ENCODE measurements at places on chromosomes 12 and 14.
A peak's percentile ranks its signal among the peaks of the same experiment; 100 is the strongest.

- DNase-seq = no peak
Observed at GRCh38 chr12:13347241-13348043, 150.9 kb downstream of the EMP1 start.

GRCh38 chr12:130552483-130552996 is 163.6 kb downstream of the RIMBP2 start:
- no peak for DNase-seq

DNA sequence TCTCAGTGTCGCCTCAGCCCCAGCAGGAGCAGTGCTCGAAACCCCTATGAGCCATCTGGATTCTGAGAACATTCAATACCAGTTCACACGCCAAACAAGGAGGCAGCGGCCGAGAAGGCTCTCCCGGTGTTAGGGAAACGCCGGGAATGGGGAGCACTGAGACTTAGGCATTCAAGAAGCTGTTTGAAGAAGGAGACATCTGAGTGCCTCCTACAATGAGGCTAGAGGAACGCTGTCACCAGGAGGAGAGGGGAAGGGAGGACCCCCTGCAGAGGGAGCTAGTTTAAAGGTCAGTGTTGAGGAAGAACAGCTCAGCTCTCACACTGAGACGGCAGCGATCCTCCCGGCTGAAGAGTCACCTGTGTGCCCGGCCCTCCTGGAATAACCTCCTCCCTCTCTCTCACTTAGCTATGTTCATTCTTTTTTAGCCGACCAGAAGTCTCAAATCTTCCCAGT is 69.9 kb downstream of the SERPINA3 start:
- no peak for DNase-seq

GRCh38 chr12:131432532-131433260 is 278.2 kb upstream of the SFSWAP start:
- DNase-seq = no peak

DNA sequence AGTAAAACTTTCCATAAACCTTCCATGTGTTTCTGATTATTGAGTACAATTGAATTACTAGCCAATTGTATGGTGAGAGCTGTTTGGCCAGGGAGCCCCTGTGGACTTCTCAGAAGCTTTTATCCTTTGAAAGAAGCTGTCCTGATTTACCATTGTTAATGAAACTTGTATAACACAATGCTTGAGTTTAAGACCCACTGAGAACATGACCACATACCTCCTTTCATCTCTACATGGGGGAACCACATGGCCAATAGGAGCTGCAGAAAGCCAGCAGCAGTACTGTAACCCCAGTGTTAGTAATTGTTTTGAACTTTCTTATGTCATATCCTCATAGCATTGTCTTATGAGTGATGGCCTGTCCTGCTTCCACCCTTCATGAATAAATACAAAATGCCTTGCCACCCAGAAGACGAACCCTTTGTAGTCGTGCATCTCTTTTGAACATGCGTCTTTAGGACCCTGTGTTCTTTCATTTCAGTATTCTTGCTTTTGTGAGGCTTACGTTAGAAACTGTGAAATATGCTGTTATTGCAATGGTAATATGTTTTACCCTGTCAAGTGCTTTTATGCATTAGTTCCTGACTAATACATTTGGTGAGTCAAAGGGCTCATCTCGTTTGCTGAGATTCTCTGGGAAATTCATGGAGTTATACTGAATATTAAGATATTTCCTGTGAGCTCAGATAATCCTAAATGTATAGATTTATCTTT is 815.7 kb downstream of the NRXN3 start:
- no peak for DNase-seq

DNA sequence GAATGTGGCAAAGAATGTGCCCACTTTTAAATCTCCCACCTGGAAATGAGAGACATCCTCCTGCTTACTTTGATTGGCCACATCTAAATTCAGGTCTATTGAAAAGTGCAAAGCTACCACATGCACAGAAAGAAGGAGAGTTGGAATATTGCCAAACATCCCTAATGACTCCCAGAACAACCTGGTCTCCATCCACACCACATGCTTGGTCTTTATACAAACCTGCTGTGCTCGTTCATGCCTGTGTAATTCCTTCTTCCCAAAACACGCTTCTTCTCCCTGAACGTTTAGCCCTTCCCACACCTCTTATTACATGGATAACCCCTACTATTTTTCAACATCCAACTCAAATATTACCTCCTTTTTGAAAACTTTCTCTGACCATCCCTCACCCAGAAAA is 66.2 kb upstream of the BCL2L14 start:
- no peak for DNase-seq

DNA sequence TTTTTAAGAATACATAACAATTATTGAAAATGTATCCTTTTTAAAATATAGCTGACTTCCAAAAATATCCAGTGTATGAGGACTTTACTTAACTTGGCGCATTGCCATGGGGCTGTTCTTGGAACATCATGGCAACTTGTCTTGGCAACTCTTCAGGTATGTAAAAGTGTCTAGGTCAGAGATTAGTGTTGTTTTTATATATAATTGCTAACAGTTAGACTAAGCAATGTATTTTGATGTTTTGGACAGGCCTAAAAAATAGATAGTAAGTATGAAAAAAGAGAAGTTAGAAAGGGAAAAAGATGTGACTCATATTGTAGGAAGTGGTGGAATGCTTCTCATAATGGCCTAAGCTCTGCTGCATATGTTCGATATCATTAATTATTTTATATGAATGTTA is 70.9 kb downstream of the MON2 start:
- no peak for DNase-seq

- no peak for DNase-seq
Observed at GRCh38 chr14:94992046-94992445, 165.3 kb downstream of the DICER1 start.

DNA sequence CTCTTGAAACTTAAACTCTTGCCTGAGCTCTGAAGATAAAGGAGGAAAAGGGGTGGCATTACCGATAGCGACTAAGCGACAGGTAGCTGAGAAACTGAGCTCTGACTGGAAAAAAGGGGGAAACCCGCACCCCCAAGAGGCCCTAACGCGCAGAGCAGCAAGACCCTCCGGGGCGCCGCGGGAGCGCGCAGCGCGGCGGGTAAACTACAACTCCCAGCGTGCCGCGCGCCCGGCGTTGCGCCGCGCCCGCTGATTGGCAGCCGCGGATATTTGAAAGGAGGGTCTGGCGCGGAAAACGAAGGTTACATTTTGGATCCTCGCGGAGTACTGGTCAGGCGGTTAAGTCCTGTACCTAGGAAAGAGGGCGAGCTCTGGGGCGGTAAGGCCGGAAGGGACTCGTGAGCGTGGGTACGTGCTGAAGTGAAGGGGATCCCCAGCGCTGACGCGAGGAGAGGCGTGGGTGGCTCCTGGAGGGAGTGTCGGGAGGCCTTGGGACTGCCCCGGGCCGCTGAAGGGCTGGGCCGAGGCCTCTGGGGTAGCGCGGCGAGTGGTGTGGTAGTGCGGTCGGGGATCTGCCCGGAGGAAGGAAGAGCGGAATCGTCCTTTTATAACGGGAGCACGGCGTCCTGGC is at the start of gene ESPL1:
ESPL1 (plus strand) TSS at position 301 of the 631 bp plus-strand sequence. CDS start 468 bp downstream, outside the sequence.
- DNase-seq = peak; percentile 47
